RCC 7860 (cell line): ENCODE measurements at places on chromosomes 3 and 15.

- no peak for DNase-seq
Observed at GRCh38 chr15:33150971-33151370, 43.5 kb downstream of the FMN1 start.

DNA sequence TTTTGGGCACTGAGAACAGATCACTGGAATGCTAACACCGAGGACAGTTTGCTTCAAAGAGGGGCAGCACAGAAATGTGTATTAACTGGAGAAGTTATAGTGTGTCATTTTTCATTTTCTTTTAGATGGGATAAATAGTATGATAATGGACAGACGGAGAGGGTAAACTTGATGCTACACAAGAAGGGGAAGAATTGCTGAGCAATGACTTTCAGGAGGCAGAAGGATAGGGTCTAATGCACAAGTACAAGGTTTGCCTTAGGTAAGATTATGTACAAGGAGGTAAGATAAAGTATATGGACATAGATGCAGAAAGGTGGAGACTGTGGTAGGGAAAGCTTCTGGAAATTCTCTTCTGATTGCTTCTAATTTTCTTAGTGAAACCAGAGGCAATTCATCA is 32.3 kb upstream of the LRRC58 start:
- no peak for DNase-seq

DNA sequence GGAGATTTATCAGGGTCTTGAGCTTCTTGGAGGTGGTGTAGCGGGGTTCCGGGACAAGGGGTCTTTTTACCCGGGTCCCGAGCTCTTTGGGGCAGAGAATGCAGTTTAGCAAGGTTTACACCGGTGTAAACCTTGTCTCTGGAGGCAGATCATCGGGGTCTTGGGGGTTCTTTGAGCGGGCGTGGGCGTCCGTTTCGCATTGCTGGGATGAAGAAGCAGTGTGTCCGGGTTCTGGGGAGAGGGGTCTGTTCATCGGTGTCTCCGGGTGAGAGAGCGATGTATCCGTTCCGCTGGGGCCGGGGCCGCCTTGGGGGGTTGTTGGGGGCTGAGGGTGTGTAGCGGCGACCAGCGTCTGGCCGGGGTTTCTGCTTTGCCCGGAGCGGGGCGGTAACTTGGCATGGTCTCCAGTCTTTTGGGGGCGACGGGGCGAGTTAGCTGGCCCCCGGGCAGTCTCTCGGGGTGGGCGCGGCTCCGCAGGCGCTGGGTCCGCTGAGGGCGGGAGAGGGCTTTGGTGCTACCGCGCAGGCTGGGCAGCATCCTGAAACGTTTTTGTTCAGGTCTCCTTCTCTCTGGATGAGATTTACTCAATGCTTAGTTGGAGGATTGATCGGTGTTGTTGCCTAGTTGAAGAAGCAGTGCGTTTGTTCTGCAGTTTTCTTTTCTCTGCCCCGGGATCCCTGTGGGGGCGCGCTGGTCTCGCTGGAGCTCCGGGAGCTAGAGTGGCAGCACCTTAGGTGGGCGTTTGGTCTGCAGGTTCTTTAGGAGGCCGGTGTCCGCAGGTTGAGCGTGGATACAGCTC is 843 bp downstream of the GLCE start:
- no peak for DNase-seq

GRCh38 chr15:30889196-30889595 is 14.5 kb upstream of the FAN1 start:
- no peak for DNase-seq

- no peak for DNase-seq
Observed at GRCh38 chr3:175357758-175358157, 498.6 kb downstream of the NAALADL2 start.

- DNase-seq, result no peak
Observed at GRCh38 chr3:155809181-155809580, 3.1 kb upstream of the C3orf33 start.
